ENCODE measurements at places on chromosomes 2 and 18. TPM values are rescaled to one million over a fixed set of nuclear protein-coding genes. Genes with fewer than 3 reads are reported as not detected.
A peak's percentile ranks its signal among the peaks of the same experiment; 100 is the strongest.

- peaks cover 9% of the 10 kb centered on the region for H3K4me1 ChIP-seq
- H3K36me3 ChIP-seq, result no peaks in the 10 kb centered on the region
- no peak overlapping the region for H3K4me3 ChIP-seq
- H3K27ac ChIP-seq, result no peak overlapping the region
These were observed 5.0 kb upstream of the IL1RN start for GRCh38 chr2:113122364-113122763.

DNA sequence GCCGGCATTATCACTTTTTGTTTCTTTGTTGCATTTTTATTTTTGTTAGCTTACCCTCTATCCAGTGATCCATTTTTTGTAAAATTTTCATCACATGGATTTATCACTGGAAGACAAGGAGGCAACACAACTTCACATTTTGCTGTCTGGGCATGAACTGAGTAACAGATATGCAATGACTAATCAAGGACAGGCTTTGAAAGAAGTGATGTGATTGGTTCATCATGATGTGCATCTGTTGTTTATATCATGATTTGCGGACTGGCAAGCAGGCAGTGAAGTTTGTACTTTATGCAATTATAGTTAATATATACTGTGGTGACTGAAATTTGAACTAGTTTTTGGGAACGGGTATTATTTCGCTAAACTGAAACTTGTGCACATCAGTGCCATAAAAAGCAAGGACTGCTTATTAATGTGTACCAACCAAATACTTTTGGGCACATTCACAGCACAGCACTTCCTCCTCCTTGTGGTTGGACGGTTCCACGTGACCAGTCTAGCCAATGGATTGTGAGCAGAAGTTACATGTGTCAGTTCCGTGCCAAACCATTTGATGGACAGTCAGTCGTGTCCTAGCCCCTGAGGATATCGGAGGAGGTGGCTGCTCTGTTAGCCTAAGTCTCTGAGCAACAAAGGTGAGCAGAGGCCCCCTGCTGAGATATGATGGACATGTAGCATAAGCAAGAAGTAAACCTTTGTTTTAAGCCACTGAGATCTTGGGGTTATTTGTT is 201.4 kb upstream of the SIX2 start:
- H3K4me3 ChIP-seq, result no peak overlapping the region
- H3K27ac ChIP-seq, result no peak overlapping the region
- no peaks in the 10 kb centered on the region for H3K4me1 ChIP-seq
- H3K27me3 ChIP-seq, result peaks cover 4% of the 10 kb centered on the region
- DNase-seq, result no peak

GRCh38 chr2:177712462-177712861 is 319.9 kb downstream of the AGPS start:
- no peak for DNase-seq
- H3K4me1 ChIP-seq, result no peaks in the 10 kb centered on the region
- H3K27ac ChIP-seq, result no peak overlapping the region
- no peaks in the 10 kb centered on the region for H3K27me3 ChIP-seq

DNA sequence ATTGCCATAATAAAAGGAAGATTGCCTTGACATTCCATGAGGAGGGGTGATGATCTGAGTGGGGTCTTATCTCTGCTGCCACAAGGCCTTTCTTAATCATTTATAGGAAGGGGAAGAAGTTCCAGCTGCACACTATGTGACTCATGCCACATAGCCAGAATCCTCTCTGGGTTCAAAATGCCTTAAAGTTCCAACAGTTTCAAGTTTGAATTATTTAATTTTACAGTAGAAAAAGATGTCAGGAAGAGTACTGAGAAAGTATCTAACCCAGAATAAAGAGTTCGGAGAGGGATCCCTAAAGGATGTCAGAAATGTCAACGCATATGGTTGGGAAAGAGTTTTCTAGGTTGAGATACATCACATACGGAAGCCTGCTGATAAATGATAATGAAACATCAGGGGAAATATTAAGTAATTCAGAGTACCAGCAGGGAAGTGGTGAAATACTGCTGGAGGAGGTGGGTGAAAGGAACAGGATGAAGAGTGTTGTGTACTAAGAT is 999.9 kb downstream of the TSN start:
- no peak for DNase-seq
- H3K4me3 ChIP-seq, result no peak overlapping the region
- H3K36me3 ChIP-seq, result no peaks in the 10 kb centered on the region
- peak overlapping the region; percentile 4 for H3K27ac ChIP-seq
- no peaks in the 10 kb centered on the region for H3K27me3 ChIP-seq
- H3K4me1 ChIP-seq, result no peaks in the 10 kb centered on the region

GRCh38 chr2:64485331-64485730 is 31.4 kb downstream of the LGALSL start:
- H3K27me3 ChIP-seq, result no peaks in the 10 kb centered on the region
- no peak overlapping the region for H3K27ac ChIP-seq
- DNase-seq, result no peak

DNA sequence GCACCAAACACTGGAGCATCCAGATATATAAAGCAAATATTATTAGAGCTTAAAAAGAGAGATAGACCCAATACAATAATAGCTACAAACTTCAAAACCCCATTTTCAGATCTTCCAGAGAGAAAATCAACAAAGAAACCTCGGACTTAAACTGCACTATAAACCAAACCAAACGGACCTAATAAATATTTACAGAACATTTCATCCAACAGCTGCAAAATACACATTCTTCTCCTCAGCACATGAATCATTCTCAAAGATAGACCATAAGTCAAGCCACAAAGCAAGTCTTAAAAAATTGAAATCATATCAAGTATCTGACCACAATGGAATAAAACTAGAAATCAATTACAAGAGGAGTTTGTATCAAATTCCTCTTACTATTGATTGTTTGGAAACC is 140.2 kb upstream of the OTOS start:
- no peak for DNase-seq
- no peak overlapping the region for H3K27ac ChIP-seq
- no peak overlapping the region for H3K4me3 ChIP-seq
- no peaks in the 10 kb centered on the region for H3K27me3 ChIP-seq
- H3K36me3 ChIP-seq, result no peaks in the 10 kb centered on the region
- H3K4me1 ChIP-seq, result no peaks in the 10 kb centered on the region

DNA sequence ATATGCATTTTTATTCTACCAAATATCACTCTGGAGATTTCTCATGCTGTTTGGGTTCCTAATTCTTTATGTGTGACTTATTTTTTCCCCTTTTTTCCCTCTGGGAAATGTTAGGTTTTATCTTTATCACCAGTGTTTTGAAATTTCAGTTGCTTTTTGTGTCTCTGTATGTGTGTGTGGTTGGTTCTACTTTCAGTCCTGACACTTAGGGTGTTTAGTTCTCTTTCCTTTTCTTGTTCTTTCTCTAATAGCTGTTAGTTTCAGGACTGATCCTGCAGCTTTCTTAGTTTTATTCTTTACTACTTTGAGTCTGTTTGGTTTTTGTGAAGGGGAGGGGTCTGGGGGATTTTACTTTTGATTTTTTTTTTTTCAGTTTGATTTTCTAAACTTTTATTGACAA is 23.1 kb downstream of the PPM1B start:
- no peak overlapping the region for H3K4me3 ChIP-seq
- H3K27ac ChIP-seq, result no peak overlapping the region

GRCh38 chr2:53460347-53460746 is 307.3 kb upstream of the CHAC2 start:
- no peaks in the 10 kb centered on the region for H3K27me3 ChIP-seq
- H3K4me3 ChIP-seq, result no peak overlapping the region
- H3K36me3 ChIP-seq, result no peaks in the 10 kb centered on the region
- peak; percentile 36 for DNase-seq

- no peaks in the 10 kb centered on the region for H3K4me1 ChIP-seq
- H3K27me3 ChIP-seq, result no peaks in the 10 kb centered on the region
- no peak overlapping the region for H3K27ac ChIP-seq
- no peak overlapping the region for H3K4me3 ChIP-seq
These were observed 40.4 kb downstream of the TMEM18 start for GRCh38 chr2:636641-637405.

- H3K4me3 ChIP-seq, result no peak overlapping the region
- H3K4me1 ChIP-seq, result no peaks in the 10 kb centered on the region
- H3K27me3 ChIP-seq, result no peaks in the 10 kb centered on the region
- no peaks in the 10 kb centered on the region for H3K36me3 ChIP-seq
These were observed 280.6 kb downstream of the CALCRL start for GRCh38 chr2:187167491-187167890.

GRCh38 chr2:219178377-219179175 is 501 bp downstream of the RETREG2 start:
- H3K27ac ChIP-seq, result peak overlapping the region; percentile 98
- H3K4me3 ChIP-seq, result peak overlapping the region; percentile 86
- peak; percentile 73 for DNase-seq
- H3K4me1 ChIP-seq, result peaks cover 14% of the 10 kb centered on the region

- no peaks in the 10 kb centered on the region for H3K4me1 ChIP-seq
- no peak for DNase-seq
- H3K4me3 ChIP-seq, result no peak overlapping the region
- H3K27ac ChIP-seq, result no peak overlapping the region
- no peaks in the 10 kb centered on the region for H3K36me3 ChIP-seq
These were observed 352.4 kb downstream of the PTPRM start for GRCh38 chr18:7919565-7919964.

GRCh38 chr2:157874348-157874747 is 1.8 kb downstream of the ACVR1 start:
- DNase-seq, result no peak
- no peaks in the 10 kb centered on the region for H3K27me3 ChIP-seq
- peak overlapping the region; percentile 27 for H3K4me3 ChIP-seq
- H3K27ac ChIP-seq, result peak overlapping the region; percentile 98
- H3K4me1 ChIP-seq, result peaks cover 18% of the 10 kb centered on the region

GRCh38 chr2:121501554-121501953 is 29.1 kb upstream of the RNU4ATAC start:
- H3K27me3 ChIP-seq, result no peaks in the 10 kb centered on the region
- H3K36me3 ChIP-seq, result no peaks in the 10 kb centered on the region
- peak overlapping the region; percentile 37 for H3K27ac ChIP-seq
- no peak overlapping the region for H3K4me3 ChIP-seq
- no peaks in the 10 kb centered on the region for H3K4me1 ChIP-seq
- DNase-seq, result no peak

- H3K27ac ChIP-seq, result no peak overlapping the region
- no peaks in the 10 kb centered on the region for H3K27me3 ChIP-seq
- peak overlapping the region; percentile 27 for H3K4me3 ChIP-seq
- peaks cover 4% of the 10 kb centered on the region for H3K4me1 ChIP-seq
- H3K36me3 ChIP-seq, result no peaks in the 10 kb centered on the region
- DNase-seq, result peak; percentile 43
These were observed 419.6 kb upstream of the POU3F3 start for GRCh38 chr2:104434318-104434792.

DNA sequence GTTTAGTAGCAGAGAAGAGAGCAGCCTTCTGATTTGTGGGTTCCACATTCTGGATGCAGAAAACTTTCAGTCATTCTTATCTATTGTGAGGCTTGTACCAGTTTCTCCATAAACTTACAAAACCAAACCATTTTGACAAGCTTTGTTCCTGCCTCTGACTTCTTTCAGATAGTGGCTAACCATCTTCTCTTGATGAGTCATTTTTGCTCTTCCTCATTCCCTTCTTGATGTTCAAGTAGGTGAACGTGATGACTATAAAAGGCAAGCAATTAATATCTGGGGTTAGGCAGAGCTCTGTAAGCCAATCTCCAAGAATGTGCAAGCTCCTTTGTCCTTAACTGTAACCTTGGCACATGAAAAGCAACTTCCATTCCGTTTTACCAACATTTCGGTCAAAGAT is 2083.1 kb upstream of the PIK3C3 start:
- no peak for DNase-seq
- H3K27me3 ChIP-seq, result no peaks in the 10 kb centered on the region
- no peaks in the 10 kb centered on the region for H3K36me3 ChIP-seq
- H3K27ac ChIP-seq, result no peak overlapping the region
- H3K4me3 ChIP-seq, result no peak overlapping the region

- no peak for DNase-seq
- H3K36me3 ChIP-seq, result no peaks in the 10 kb centered on the region
- H3K27me3 ChIP-seq, result no peaks in the 10 kb centered on the region
These were observed 752 bp upstream of the BAZ2B start for GRCh38 chr2:159617100-159617499.

DNA sequence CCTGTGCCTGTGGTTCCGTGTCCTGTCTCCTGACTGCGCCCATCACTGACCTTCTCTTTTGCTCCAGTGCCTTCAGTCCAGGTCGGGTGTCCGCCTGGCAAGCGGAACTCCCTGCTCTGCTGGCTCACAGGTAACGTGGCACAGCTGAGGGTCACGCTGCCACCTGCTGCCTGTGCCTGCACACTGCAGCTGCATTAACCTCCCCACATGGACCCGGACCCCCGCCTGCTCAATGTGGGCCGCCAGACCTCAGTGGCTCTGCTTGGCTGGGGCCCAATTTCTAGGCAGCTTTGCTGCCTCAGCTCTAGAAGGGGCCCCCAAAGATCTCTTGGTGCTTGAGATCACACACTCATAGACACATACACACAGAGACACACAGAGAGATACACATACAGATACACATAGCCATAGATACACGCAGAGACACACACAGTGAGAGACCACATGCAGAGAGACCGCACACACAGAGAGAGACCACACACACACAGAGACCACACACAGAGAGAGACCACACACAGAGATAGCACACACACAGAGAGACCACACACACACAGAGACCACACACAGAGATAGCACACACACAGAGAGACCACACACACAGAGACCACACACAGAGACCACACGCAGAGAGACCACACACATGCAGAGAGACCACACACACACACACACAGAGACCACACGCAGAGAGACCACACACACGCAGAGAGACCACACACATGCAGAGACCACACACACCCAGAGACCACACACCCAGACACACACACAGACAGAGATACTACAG is 14.9 kb upstream of the CNNM3 start:
- peak overlapping the region; percentile 41 for H3K27ac ChIP-seq
- DNase-seq, result peak; percentile 84
- H3K4me3 ChIP-seq, result no peak overlapping the region
- H3K27me3 ChIP-seq, result no peaks in the 10 kb centered on the region

GRCh38 chr2:80363330-80363729 is 58.8 kb upstream of the LRRTM1 start:
- DNase-seq, result no peak
- no peaks in the 10 kb centered on the region for H3K36me3 ChIP-seq
- no peak overlapping the region for H3K27ac ChIP-seq

GRCh38 chr2:70089220-70089982 is 2.1 kb downstream of the PCBP1 start:
- H3K27ac ChIP-seq, result peak overlapping the region; percentile 100
- H3K27me3 ChIP-seq, result no peaks in the 10 kb centered on the region
- H3K36me3 ChIP-seq, result peaks cover 6% of the 10 kb centered on the region
- DNase-seq, result peak; percentile 48
- H3K4me3 ChIP-seq, result peak overlapping the region; percentile 98
- peaks cover 27% of the 10 kb centered on the region for H3K4me1 ChIP-seq

- no peaks in the 10 kb centered on the region for H3K4me1 ChIP-seq
- H3K36me3 ChIP-seq, result no peaks in the 10 kb centered on the region
- no peak overlapping the region for H3K27ac ChIP-seq
- no peak overlapping the region for H3K4me3 ChIP-seq
- no peak for DNase-seq
- no peaks in the 10 kb centered on the region for H3K27me3 ChIP-seq
These were observed 25.1 kb downstream of the ADRA2B start for GRCh38 chr2:96091141-96091710.

GRCh38 chr2:154443919-154444318 is 254.6 kb upstream of the KCNJ3 start:
- H3K4me3 ChIP-seq, result no peak overlapping the region
- H3K27me3 ChIP-seq, result no peaks in the 10 kb centered on the region
- H3K27ac ChIP-seq, result no peak overlapping the region
- DNase-seq, result no peak
- peaks cover 14% of the 10 kb centered on the region for H3K4me1 ChIP-seq

The TMEM127 gene
- total RNA-seq, result 33.6 TPM

The PSTPIP2 gene
- 21.2 TPM for total RNA-seq

The SP140L gene
- 4.0 TPM for total RNA-seq

The TCF4 gene
- total RNA-seq, result 65.2 TPM

The FSHR gene
- total RNA-seq, result 0.20 TPM

Measured in hepatocyte (in vitro differentiated cells).